NCI-H526 (cell line): ENCODE measurements at places on chromosomes 13 and 19.

GRCh38 chr19:48540110-48540509 is 11.9 kb upstream of the SULT2B1 start:
- no peak for DNase-seq

DNA sequence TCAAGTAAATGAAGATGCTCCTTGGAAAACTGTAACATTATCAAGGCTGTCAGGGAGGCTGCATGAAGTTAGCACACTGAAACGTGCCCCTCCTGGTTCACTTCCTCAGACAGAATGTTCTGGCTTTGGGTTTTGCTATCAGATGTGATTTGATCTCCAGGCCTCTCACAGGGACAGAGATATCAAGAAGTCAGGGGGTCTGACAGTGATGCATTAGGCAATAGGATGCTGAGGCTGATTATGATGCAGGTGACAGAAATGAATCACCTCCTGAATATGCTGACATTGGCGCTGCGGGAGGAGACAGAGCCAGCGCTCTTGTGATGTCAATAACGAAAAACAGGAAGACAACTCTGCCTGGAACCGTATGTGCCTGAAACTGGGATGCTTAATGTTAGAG is 278.5 kb downstream of the DCT start:
- no peak for DNase-seq

DNA sequence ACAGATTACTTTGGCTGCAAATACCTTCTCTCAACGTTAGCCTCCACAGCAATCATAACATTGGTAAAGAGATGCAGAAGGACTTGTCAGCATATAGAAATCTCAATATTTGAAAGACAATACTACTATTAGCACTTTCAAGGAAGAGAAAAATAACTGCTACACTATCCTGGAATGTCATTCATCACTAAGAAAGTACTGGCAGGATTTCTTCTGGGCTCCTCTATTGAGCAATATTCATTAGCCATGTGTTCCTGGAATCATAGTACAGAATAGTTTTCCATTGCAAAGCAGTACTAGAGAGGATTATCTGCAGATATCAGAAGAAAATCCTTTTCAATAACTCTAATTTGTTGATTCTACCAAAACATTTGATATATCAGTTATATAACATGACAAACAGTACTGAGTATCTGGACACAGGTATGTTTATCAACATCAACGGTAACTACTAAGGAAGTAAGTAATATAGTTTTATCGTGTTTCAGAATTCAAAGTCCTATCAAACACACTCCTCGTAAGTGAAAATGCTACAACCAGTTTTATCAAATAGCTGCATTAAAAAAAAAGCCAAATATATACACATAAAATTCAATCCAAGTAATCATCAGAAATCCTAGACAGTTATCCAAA is 27.3 kb downstream of the INTS6 start:
- DNase-seq, result no peak

- DNase-seq, result no peak
Measured at GRCh38 chr13:80235166-80235966, 105.6 kb downstream of the SPRY2 start.

GRCh38 chr13:40408602-40409001 is 257.8 kb downstream of the FOXO1 start:
- no peak for DNase-seq

- no peak for DNase-seq
Measured at GRCh38 chr19:49442354-49442753, 1.0 kb upstream of the SLC17A7 start.

GRCh38 chr19:15436012-15436825 is 13.5 kb downstream of the WIZ start:
- DNase-seq, result no peak

GRCh38 chr13:29594710-29595379 is 643 bp downstream of the SLC7A1 start:
- no peak for DNase-seq

GRCh38 chr13:112868308-112868707 is 100.7 kb upstream of the MCF2L start:
- DNase-seq, result no peak

DNA sequence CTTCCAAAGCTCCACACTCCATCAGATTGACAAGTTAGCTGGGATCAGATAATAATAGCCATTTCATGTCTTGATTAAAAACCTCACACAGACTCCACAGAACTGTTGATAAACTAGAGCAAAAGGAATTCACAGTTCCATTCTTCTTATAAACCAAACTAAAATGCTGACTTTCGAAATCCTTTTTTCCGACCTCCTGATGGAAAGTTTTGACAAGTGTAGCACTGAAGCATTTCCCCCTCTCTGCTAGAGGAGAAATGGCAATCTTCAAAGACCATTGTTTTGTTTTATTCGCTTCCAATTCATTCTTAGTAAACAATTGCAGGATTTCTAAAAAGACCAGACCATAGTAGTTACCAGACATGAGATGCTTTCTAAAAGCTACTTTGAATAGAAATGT is 58.8 kb downstream of the COL4A2 start:
- no peak for DNase-seq

GRCh38 chr13:112132142-112132541 is 65.2 kb downstream of the SOX1 start:
- no peak for DNase-seq

- no peak for DNase-seq
Measured at GRCh38 chr19:36046443-36047050, 7.5 kb downstream of the THAP8 start.

DNA sequence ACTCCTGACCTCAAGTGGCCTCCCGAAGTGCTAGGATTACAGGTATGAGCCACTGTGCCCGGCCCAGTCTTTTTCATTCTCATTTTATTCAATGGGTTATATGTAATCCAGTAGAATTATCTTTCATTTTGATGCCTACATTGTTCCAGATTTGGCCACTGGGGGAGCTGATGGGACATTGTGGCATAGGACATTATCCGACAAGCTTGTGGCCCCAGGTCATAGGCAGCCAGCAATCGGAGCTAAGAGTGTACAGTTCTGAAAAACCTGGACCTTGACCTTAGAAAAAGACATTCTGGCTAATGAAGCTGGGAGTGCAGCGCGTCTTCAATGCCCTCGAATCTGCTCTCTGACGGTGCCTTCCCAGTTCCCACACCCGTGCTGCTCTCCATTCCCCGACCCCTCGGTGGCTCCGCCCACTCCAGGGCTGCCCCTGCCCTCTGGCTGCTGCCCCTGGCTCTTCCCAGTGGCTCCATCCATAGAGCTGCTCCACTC is 108.7 kb downstream of the TEX29 start:
- DNase-seq, result peak; percentile 91

GRCh38 chr19:14553042-14553938 is 18.6 kb downstream of the NDUFB7 start:
- DNase-seq, result no peak

DNA sequence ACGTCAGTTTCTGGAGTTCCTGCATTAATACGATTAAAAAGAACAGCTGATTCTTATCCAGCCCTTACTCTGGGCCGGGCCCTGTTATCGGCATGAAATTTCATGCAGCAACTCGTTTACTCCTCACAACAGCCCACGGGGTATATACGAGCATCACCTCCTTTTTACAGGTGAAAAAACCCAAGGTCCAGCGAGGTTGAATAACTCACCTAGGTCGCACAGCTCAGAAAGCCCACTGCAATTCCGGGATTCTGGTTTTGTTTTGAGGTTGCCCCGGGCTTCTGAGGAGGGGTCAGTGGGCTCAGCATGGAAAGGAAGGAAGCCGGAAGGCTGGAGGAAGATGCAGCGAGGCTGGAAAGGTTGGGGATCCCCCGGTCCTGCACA is 577 bp upstream of the ACP7 start:
- peak; percentile 41 for DNase-seq

DNA sequence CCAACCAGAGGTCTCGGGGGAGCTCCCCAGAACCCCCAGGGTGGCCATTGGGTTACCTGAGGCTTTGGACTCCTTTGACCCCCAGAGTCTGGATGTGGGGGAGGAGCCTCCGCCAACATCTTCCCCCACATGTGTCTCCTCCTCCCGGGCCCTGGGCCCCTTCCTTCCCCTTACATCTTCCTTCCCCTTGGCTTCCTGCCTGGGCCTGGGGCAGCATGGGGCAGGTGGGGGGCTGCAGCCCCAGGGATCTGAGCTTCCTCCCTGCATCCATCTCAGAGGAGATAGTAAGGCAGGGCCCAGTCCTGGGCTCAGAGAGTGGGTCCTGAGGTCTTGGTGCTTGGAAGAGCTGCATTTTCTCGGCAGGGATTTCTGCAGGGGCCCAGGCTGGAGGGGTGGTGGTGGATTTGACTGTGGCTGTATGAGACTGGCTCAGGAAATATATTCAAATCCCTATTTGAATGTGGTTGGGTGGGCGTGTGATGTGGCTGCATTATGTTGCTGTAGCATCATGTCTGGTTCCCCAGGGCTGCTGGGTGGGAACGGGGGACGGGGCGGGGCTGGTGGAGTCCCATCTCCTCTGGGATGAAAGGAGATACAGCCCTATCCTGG is 919 bp downstream of the VAV1 start:
- DNase-seq, result peak; percentile 84

DNA sequence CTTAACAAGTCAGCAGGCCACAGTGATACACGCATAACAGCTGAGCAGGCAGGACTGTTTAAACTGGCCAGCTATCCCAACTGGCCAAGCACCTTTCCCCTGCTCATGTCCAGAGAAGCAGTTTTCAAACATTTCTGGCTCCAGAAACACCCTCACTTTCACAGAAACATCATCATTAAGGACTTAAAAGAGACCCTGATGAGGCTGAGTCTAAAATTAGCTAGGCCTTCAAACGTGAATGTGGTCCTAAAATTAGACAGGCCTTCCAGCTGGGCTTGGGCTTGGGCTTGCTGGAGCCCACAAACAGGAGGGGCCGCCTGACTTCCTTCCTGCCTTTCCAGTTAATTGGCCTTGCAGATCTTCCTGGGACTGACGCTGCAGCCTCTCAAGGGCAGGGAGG is 334.2 kb downstream of the DNAJC15 start:
- no peak for DNase-seq

DNA sequence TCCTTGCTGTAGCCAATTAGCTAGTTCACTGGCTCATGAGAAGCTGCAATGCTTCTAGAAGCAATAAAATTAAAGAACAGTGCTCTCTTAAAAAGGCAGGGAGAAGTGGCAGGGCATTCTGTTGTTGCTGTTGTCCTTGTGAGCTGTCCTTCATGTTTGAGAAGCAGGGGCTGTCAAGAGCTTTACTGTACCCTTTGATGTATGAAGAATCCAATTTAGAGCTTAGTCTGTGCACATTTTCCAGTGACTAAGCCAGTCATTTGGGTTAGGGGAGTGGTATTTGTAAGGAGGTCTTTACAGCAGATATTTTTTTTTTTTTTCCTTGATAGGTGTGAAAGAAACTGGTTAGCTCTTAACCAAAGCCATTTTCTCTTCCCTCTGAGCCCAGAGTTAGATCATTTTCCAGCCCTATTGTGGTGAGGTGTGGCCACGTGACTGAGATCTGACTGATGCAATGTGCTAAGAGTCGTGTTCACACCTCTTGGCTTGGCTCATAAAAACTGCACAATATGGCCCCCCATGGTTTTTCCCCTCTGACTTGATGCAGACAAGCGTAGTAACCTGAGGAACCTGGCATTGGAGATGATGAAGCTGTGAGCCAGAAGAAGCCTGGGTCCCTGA is 309.6 kb upstream of the TMTC4 start:
- no peak for DNase-seq

DNA sequence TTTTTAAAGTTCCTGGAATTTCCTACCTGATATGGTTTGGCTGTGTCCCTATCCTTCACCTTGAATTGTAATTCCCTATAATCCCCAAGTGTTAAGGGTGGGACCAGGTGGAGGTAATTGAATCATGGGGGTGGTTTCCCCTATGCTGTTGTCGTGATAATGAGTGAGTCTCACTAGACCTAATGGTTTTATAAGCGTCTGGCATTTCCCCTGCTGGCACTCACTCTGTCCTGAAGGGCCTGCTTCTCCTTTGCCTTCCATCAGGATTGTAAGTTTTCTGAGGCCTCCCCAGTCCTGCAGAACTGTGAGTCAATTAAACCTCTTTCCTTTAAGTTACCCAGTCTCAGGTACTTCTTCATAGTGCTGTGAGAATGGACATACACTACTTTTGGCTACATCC is 298.7 kb downstream of the HS6ST3 start:
- DNase-seq, result no peak
